ENCODE measurements at places on chromosomes 13 and 19.

GRCh38 chr13:111011899-111012298 is 97.0 kb upstream of the ANKRD10 start:
- no peak for DNase-seq

DNA sequence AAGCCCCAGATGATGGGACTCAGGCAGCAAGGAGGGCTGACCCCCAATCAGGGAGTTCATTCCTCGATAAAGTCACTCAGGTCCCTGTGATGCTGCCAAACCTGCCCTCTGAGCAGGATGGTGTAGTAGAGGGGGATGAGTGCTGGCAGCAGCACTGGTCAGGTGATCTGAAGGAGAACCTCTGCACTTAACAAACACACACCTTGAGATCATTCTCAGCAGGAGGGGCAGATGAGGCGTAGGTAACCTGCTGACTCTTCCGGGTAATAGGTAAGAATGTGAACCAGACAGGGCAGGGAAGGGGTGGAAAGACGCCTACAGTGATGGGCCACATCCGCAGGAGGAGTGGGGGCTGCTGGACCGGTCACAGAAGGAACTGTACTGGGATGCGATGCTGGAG is 3.2 kb downstream of the ZNF446 start:
- DNase-seq, result no peak

DNA sequence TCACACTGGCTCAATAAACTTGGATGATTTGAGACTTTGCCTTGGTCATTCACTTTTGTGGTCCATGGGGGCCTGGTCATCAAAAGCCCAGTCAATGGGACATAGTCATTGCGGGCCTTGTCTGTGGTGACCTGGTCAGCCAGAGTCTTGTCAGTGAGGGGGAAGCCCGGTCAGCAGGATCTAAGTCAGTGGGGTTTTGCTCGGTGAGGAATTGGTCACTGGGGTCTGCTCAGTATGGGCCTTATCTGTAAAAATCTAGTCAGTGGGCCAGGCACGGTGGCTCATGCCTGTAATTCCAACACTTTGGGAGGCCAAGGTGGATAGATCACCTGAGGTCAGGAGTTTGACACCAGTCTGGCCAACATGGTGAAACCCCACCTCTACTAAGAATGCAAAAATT is 63.7 kb upstream of the TPM4 start:
- no peak for DNase-seq

DNA sequence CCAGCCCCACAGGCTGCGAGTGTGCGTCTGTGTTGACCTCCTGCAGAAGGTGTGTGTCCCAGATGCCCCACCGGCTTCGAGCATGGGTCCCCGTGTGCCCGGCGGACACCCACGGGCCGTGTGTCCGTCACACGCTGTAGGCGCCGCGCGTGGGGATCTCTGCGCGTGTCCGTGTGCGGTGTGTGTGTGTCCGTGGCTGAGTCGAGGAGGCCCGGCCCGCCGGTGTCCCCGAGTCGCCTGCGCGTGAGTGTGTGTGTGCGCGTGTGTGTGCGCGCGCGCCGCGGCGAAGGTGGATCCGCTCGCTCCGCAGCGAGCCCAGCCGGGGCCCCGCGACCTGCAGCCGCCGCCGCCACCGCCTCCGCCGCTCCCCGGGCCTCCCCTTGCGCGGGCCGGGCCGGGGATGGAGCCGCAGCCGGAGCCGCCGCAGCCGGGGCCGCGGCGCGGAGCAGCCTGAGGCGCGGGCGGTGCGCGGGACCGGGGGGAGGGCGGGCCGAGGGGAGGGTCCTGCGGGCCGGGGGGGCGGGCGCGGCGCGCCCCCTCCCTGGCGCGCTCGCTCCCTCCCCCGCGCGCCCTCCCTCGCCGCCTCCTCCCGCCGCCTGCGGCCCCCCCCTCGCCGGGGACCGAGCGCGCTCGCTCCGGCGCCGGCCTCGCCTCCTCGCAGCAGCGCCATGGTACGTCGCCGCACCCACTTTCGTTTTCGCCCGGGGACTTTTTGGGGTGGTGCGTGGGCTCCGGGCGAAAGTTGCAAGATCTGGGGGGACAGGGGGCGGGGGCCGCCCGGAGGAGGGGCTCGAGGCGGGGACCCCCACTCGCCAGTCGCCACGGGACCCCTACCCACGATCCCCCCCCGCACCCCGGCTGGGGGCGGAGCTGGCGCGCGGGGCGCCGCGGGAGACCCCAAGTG is 7.1 kb upstream of the NFIC start:
- DNase-seq, result no peak

- no peak for DNase-seq
Observed at GRCh38 chr13:34587576-34587975, 354.5 kb upstream of the NBEA start.

- DNase-seq, result no peak
Observed at GRCh38 chr19:1598777-1599459, 6.3 kb upstream of the MBD3 start.

DNA sequence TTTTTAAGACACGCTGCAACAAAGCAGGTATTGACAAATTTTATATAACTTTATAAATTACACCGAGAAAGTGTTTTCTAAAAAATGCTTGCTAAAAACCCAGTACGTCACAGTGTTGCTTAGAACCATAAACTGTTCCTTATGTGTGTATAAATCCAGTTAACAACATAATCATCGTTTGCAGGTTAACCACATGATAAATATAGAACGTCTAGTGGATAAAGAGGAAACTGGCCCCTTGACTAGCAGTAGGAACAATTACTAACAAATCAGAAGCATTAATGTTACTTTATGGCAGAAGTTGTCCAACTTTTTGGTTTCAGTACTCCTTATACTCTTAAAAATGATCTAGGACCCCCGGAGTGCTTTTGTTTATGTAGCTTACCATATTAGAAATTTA is 1.2 kb downstream of the BRCA2 start:
- DNase-seq, result no peak

- DNase-seq, result no peak
Observed at GRCh38 chr13:106637519-106637918, 69.6 kb upstream of the ARGLU1 start.

DNA sequence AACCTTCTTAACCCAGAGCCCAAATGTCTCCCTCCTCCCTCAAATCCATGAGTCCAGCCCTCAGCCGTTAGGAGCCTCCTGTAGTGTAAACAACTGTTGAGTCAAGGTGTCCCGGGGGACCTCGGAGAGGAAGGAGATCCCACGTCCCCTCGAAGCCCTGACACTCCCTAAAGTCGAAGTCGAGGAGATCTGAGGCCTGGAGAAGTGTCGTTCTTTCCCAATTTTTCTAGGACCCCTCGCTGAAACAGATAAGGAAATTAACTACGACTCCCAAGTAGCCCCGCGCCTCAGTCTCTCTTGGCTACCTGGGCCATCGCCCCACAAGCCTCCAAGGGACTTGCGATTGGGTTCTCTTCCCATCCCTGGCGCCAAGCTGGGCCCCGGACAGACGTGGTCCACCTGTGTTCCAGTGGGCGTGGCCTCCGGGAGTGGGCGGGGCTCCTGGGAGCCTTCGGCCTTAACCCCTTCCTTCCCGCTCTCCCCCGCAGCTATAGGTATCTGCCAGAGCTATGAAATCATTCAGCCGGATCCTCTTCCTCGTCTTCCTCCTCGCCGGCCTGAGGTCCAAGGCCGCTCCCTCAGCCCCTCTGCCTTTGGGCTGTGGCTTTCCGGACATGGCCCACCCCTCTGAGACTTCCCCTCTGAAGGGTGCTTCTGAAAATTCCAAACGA is 869 bp downstream of the GFY start:
- no peak for DNase-seq

- no peak for DNase-seq
Observed at GRCh38 chr13:50085063-50085462, 69.8 kb downstream of the KCNRG start.

GRCh38 chr13:19289180-19289579 is 107.6 kb upstream of the TUBA3C start:
- DNase-seq, result no peak

DNA sequence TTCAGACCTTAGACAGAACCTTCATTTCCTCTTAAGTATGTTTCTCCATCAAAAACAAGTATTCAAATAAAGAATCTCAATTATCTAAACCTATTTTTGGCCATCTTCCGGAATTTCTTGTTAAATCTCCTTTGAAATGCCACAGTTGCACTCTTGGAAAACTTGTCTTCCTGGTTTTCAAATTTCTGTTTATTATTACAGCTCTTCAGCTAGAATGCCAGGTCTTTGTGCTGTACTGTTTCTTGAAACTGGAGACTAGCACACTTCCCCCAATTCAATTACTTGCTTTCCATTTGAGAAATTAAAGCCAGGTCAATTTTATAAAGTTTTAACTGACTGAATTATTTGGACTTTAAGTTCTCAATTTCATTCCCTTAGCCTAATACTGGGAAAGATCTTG is 10.2 kb downstream of the KCNRG start:
- DNase-seq, result no peak

DNA sequence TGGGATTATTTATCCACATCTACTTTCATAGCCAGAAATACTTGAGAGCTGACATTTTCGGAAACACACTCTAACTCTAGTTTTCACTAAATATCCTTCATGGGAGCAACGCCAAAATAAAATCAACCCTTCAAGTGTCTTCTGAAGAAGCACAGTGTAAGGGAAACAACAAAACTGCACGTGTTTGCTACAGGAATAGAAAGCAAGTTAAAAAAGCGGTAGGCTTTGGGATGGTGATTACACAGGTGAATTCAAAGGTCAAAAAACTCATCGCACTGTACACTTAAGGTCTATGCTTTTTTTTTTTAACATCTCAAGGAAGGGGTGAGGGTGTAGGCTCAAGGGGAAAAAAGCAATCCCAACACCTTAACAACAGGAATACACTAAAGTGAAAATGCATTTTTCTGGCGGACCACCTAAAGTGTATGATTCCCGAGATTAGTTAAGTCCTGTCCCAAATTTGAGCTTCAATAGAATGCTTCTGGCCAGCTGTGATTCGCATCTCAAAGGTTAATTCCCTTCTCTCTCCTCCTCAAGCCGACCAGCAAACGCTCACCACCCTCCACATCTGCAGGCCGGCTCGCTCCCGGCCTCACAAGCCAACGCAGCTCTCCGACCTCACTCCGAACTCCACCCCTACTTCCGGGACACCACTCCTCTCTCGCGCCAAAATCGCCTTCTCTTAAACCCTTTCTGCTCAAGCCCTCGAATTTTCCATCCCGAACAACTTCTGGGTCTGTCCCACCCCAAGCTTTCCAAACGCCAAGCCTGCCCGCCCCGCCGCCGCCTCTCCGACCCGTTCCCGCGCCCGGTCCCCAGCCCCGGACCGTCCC is 1.1 kb downstream of the ARGLU1 start:
- DNase-seq, result no peak

GRCh38 chr13:110554227-110554836 is 7.2 kb downstream of the RAB20 start:
- DNase-seq, result no peak

GRCh38 chr13:96779691-96780090 is 214.6 kb downstream of the OXGR1 start:
- DNase-seq, result no peak

- DNase-seq, result no peak
Observed at GRCh38 chr19:57192077-57192420, 749 bp downstream of the ZNF264 start.

- no peak for DNase-seq
Observed at GRCh38 chr13:83265279-83265678, 617.0 kb downstream of the SLITRK1 start.

GRCh38 chr19:19820774-19821320 is 703 bp downstream of the ZNF506 start:
- no peak for DNase-seq

DNA sequence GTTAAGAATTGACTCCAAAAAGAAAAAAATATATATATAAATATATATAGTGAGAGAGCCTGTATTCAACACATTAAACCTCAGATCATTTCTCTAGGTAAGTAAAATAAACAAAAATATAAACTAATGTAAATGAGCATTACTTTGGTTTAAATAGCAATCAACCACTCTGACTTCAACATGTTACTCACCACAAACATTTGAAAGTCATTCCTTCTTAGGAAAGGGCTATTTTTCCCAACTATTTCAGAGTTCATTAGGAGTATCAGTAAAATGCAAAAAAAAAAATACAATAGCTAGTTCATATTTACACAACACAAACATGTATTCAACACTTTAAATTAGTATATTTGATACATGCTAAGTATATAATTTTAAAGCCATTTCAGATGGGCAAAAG is 40.5 kb downstream of the KLF12 start:
- DNase-seq, result no peak

- DNase-seq, result no peak
Observed at GRCh38 chr19:29779921-29780320, 31.9 kb upstream of the CCNE1 start.

- no peak for DNase-seq
Observed at GRCh38 chr13:106919133-106919532, 351.2 kb upstream of the ARGLU1 start.

- no peak for DNase-seq
Observed at GRCh38 chr13:59982631-59983382, 180.9 kb downstream of the DIAPH3 start.

DNA sequence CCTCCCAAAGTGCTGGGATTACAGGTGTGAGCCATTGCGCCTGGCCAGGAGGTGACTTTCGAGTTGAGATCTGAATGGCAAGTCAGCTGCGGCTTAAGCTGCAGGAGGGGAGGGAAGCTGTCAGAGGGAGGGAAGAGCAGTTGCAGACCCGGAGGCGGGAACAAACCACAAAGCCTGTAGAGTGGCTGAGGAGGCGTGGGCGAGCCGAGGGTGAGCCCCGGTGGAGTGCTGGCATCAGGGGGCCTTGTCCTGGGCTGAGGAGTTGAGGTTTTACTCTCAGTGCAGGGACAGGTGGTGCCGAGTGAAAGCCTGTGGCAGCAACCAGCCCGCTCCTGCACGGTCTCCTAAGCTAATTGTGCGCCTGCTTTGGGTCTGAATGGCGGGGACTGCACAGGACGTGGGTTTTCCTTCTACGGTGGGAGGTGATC is 24.2 kb downstream of the PPP1R37 start:
- no peak for DNase-seq

DNA sequence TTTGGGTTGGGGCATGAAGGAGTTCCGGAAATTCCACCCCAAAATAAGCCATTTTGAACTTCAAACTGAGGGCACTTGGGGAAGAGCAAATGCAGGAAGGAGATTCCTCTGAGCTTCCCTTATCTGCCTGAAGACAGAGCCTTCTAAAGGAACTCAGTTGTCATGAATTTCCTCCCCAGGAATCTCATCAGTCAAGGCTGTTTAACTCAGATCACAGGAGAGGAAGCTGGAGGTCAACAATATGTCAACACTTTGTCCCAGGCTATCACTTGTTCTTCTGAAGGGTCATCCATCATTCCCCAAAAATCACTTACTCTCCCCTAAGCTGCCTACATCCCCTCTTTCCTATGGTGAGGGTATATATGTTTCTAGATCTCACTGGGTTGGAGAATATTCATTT is 26.0 kb upstream of the CHST8 start:
- DNase-seq, result no peak

DNA sequence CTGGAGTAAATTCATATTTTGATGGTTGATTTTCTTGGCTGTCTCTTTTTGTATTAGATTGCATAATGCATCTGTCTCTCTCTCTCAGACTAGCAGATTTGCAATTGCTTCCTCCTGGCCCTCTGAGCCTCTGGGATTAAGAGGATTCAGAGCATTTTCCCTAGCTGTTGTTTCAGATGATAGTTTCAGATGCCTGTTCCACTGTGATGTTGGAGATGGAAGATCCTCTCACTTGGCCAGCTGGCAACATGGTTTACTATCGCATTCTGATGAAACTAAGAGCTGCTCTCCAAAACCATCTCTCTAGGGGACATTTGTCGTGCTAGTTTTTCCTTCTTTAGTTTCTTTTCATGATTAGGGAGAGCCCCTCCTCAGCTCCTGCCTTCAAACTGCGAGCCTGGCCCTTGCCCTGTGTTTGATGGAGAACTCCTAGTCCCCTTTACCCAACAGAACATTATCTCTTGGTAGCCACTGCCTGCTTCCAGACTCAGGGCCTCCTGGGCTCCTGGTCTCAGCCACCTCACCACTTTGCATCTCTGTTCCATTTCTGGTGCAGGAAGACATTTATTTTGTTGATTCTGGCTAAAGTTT is 244.6 kb downstream of the B3GLCT start:
- DNase-seq, result no peak

GRCh38 chr13:89457977-89458376 is 1786.8 kb downstream of the SLITRK5 start:
- DNase-seq, result no peak

Data from thoracic aorta (tissue), 2 donors.